ENCODE measurements at places on chromosomes 2 and 18. TPM values are rescaled to one million over a fixed set of nuclear protein-coding genes. Genes with fewer than 3 reads are reported as not detected.

DNA sequence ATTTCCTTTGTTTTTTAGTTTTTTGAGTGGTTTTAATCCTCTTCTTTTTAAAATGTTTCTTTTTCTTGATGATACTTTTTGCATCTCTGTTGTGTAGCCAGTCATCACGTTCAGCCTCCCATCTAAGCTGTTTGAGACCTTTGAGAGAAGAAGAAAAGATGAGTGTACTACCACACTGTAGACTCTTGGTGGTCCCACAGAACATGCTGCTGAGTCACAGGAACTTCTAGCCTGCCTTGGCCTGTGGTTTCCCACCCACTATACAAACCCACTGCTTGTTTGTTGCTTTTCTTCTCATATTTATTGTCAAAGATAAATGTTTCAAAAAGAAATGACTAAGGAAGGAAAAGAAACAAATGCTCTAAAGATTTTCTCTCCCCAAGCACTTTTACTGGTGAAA is 5.5 kb downstream of the CEBPZOS start:
- no peak for DNase-seq

DNA sequence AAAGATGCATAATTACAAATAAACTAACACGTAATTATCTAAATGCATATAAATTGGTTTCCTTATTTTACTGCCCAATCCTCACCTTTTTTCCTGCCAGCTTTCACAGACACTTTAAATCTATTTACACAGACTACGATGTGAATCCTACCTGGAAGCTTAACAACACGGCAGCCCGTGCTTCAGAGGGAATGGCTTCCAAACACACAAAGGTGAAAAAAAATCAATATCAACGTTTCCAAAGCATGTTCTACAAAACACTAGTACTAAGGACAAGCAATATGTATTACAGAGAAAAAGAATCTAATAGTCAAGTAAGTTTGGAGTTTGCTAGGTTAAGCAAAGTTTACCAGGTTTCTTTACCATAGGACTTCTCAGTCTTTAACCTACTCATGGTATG is 4.4 kb downstream of the MAP4K3 start:
- DNase-seq, result no peak

DNA sequence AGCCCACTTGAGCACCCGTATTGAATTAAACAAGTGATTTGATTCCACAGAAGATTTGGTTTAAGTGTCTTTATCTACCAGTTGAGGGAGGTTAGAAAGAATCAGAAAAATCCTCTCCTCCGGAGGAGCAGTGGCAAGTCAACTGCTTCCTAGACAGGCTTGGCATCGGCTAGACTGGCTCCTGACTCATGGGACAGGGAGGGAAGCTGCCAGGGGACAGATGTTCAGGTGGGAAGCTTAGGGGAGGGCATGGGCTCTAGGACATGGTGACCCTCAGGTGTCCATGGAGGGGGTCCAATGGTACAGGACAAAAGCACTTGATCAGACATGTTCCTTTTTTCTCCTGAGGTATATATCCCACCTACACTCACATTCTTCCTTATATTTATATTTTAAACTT is 119.3 kb upstream of the IL1R2 start:
- no peak for DNase-seq

DNA sequence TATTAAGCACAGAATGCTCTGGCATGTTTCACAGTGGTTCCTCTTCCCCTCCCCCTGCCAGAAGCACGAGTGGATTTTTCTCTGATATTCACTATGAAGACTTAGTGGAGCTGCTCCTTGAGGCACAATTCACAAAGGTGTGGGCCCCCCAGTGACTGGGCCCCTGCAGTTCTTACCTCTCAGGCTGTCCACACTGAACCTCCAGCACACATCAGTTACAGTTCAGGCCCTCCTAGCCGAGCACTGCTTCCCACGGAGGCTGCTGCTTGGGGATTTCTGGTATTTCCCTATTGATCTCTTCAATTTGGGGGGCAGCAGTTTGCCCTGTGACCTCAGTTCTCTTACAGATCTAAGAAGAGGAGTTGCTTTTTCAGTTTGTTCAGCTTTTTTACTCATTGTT is 236.1 kb downstream of the SH3RF3 start:
- no peak for DNase-seq

RNF152 gene
- total RNA-seq, result 22.9 TPM

GRCh38 chr2:120393456-120393855 is 47.5 kb downstream of the INHBB start:
- DNase-seq, result no peak

DNA sequence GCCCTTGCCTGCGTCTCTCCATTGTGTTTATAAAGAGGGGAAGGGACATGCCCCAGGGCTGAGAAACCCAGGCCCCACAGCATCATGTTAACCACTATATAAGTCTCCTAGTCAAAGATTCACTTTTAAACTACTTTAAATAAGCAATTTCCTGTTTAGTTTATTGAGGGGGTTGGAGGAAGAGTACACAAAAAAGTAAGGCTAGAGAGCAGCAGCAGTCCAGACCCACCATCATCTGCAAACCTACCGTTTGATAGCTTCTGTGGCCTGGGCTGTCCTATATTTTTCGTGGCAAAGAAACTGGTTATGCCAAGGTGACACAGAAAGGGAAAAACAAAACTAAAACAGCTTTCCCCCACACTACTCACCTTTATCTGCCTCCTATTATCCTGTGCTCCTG is 646.1 kb downstream of the IRS1 start:
- DNase-seq, result no peak

GRCh38 chr2:178397002-178397605 is 53.9 kb downstream of the PRKRA start:
- peak; percentile 71 for DNase-seq

GRCh38 chr2:40200366-40200915 is 251.4 kb downstream of the SLC8A1 start:
- DNase-seq, result no peak

GRCh38 chr2:3179208-3179607 is 198.4 kb downstream of the EIPR1 start:
- DNase-seq, result no peak

- DNase-seq, result no peak
Observed at GRCh38 chr2:215907147-215907546, 106.2 kb downstream of the MREG start.

KCNS3 gene
- 90.2 TPM for total RNA-seq

- no peak for DNase-seq
Observed at GRCh38 chr2:241814643-241815476, 5.9 kb downstream of the NEU4 start.

DNA sequence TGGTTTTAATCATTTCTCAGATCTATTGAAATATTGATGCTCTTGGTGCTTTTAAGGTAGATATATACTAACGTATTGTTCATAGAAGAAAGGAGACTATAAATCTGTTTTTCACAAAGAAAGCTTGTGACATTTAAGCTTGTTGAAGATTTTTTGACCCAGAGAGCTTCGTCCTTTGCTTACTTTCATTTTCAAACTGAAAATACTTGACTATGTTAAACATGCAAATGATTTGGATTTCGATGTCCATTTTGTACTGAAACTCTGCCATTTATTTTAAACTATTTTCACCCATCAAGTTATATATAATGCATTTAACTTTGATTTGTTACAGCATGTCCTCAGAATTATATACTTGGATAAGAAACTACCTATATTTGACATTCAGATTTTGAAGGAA is 85.2 kb downstream of the SLC4A10 start:
- no peak for DNase-seq

DNA sequence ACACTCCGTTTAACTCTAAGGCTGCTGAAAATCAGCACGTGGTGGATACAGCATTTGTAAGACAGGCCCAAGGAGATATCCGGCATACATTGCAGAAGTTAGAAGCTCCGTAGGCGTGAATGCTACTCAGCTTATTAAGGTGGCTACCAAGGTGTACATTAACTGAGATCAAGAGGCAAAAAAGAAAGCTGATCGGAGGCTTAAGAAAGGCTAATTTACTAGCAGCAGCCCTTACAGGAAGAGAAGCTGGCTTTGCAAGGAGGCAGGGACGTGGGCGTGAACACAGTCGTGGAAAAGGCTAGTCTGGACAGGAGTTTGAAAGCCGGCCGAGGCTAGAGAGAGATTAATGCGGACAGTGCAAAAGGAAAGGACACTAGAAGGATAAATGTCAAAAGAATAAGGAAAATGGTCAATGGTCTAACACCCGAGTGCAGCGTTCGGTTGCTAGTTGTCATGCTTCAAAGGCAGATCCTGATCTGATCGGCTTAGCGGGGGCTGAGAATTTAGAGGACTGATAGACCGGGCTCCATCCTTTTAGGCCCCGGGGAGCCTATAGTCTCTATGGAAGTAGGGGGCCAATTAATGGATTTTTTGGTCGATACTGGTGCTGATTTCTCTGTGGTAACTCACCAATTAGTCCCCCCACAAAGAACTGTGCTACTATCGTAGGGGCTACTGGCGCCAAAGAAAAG is 45.6 kb upstream of the SELENOI start:
- peak; percentile 31 for DNase-seq

DBI gene
- total RNA-seq, result 326 TPM

DNA sequence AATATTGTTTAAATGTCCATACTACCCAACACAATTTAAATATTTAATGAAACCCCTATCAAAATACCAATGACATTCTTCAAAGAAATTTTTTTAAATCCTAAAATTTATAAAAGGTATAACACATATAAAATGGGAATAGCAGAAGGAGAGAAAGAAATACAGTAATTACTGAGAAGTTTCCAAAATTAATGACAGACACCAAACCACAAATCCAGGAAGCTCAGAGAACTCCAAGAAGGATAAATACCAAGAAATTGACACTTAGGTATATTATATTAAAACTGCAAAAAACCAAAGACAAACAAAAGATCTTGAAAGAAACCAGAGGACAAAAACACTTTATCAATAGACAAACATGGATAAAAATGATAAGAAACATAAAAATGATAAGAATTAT is 101.1 kb downstream of the MEMO1 start:
- no peak for DNase-seq

ARHGAP28 gene
- 12.6 TPM for total RNA-seq

DNA sequence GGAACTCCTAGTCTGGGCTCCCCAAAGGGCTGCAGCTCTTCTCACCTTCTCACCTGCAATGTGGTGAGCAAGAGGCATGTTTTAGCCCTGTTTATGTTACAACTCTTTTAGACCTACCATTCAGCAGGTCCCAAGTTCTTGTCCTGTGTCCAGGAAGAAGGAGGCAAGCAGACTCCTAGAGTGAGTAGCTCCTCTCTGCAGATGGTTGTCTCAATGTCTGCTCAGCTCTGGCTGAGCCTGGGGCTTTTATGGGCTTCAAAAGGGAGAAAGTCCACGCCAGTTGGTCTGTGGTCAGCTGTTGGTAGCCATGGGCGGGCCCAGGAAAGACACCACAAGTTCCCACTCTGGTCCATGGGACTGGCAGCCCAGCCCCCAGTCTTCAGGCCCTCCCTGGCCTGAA is 148.1 kb upstream of the HS6ST1 start:
- DNase-seq, result no peak

- DNase-seq, result peak; percentile 45
Observed at GRCh38 chr2:96264656-96265348, 995 bp downstream of the TMEM127 start.

DNA sequence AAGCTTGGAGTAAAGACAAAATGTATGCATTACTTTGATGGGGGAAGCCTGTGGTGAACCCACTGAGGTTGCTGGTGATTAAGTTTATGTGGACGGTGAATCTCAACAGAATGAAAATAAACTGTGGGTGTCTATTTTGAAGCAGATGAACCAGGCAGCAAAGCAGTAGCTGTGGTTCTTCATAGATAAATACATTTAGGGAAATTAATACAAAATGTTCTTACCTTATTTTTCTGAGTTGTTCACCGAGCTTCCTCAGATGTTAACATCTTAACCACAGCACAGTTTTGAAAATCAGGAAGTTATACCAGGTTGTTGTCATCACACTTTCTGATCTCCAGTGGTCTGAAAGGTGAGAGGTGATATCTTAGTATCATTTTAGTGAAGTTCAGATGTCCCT is 53.9 kb downstream of the NCK2 start:
- no peak for DNase-seq

MROH2A gene
- total RNA-seq, result not detected

- DNase-seq, result no peak
Observed at GRCh38 chr2:2222931-2223330, 108.1 kb downstream of the MYT1L start.

DNA sequence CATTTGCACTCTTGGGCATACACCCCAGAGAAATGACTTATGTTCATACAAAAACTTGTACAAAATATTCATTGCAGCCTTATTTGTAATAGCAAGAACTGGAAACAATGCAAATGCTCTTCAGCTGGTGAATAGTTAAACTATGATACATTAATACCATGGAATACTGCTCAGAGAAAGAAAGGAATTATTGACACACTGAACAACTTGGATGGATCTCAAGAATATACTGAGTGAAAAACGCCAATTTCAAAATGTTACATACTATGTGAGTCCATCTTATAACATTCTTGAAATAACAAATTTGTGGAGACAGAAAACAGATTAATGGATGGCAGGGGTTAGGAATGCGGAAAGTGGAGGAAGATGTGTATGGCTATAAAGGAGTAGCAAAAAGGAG is 17.2 kb downstream of the LNPK start:
- no peak for DNase-seq

DNA sequence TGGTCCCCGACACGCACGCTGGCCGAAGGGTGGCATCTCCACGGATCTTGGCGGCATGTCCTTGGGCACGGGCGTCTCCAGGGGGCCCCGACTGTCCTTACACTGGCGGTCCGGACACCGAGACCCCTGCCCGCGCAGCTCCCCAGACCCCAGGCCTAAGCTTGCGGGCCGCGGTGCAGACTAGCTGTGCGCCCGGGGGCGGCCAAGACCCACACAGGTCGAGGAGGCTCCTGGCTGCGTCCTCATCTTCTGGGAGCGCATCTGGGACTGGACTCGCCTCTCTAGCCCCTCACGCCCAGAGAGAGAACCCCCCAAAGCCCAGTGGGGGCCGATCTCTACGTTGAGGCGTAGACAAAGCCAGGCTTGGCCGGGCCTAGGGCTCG is 475 bp upstream of the TWIST2 start:
- no peak for DNase-seq

GRCh38 chr2:148756292-148756975 is 111.9 kb downstream of the EPC2 start:
- no peak for DNase-seq

- no peak for DNase-seq
Observed at GRCh38 chr2:177998006-177998405, 74.6 kb downstream of the PDE11A start.

DNA sequence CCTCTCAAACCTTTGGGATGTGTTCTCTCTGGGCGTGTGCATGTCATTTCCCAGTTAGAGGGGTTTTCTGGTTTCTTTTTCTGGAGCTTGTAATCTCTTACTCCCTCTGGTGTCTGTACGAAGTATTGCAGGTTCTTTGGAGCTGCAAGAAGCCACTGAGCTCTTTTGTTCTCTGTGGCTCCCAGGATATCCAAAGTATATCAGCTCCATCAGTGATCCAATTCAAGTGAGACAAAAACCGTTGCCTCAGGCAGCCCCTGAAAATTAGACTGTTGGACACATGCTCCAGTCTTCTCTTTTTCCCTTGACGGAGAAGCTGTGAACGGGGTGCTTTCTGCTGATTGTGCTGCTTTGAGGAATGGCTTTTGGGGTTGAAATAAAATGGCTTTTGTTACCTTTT is 59.0 kb upstream of the LDLRAD4 start:
- DNase-seq, result peak; percentile 70

- no peak for DNase-seq
Observed at GRCh38 chr2:134336352-134336751, 82.5 kb downstream of the MGAT5 start.

Measured in SJCRH30 (cell line).